ENCODE measurements at places on chromosomes 1 and 21.

- no peak for DNase-seq
These were observed 525.6 kb upstream of the CAMK1G start for GRCh38 chr1:209057901-209058300.

- DNase-seq: no peak
These were observed 63.2 kb upstream of the GNG4 start for GRCh38 chr1:235712812-235713211.

DNA sequence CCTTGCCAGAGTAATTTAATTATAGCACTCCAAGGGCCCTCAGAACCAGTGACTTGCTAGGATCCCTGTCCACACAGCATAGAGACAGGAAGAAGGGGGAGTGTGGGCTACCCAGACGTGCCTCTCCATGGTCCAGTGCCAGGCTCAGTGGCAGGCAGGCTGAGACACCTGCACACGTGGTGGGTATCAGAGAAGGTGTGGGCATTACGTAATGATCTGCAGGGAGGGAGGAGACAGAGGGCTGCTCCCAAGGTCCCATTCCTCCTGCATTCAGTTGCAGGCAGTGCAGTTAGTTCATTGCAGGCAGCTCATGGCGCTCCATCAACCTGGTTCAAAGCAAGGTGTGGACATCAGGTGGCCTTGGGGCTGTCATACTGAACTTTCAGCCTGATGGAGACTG lies 49.9 kb downstream of the C8B start:
- no peak for DNase-seq

- DNase-seq: no peak
These were observed 116.3 kb upstream of the SOD1 start for GRCh38 chr21:31543191-31543590.
